ENCODE measurements at places on chromosomes 3 and 15.

DNA sequence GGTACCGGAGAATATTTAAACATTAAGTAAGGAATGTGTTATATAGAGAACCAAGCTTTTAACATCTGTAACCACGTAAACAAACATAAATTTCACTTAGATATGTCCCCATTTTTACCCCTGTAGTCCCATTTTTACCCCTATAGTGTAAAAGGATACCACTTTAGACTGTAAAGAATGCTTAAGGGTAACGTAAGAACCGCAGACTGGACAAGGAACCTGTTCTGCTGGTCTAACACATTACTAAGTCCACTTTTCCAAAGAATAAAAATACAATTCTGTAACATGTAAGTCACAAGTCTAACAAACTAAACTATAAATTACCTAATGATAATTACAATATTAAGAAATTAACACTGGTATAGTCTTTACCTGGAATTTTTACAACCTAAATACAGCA lies 2.9 kb downstream of the SLC12A6 start:
- no peak for DNase-seq

- DNase-seq = peak; percentile 59
Measured at GRCh38 chr3:56754741-56755417, 46.9 kb downstream of the ARHGEF3 start.

GRCh38 chr3:13451301-13451673 lies 28.8 kb upstream of the HDAC11 start:
- peak; percentile 34 for DNase-seq

GRCh38 chr15:59349680-59350420 lies 22.8 kb downstream of the MYO1E start:
- DNase-seq = no peak

GRCh38 chr3:193605876-193606275 lies 12.9 kb downstream of the OPA1 start:
- DNase-seq = peak; percentile 69

DNA sequence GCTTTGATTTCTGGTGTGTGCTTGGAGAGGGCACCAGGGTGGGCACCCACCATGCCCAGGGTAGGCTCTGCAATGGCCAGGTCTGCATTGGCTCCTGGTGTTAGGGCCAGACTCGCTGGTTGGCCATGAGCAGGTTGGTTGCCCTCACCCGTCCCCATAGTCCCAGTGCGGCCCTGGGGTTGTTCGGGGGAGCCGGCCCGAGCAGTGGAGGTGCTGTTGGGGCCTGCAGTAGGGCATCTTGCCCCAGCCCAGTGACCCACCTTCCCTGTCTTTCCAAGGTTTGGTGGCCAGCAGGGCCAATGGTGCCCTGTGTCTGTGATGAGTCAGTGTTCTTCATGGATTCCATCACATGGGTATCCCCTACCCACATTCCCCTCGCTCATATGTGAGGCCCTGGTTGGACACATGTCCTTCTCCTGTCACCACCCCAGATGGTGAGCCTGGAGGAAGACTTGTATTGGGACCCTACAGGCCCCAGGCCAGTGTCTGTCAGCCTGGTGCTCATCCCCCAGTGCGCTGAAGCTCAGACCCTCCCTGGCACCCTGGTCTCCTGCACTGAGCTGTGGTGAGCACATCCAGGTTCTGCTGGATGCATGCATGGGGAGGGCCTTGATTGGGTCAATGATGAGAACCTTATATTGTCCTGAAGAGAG lies 190.1 kb downstream of the UBE3A start:
- no peak for DNase-seq

DNA sequence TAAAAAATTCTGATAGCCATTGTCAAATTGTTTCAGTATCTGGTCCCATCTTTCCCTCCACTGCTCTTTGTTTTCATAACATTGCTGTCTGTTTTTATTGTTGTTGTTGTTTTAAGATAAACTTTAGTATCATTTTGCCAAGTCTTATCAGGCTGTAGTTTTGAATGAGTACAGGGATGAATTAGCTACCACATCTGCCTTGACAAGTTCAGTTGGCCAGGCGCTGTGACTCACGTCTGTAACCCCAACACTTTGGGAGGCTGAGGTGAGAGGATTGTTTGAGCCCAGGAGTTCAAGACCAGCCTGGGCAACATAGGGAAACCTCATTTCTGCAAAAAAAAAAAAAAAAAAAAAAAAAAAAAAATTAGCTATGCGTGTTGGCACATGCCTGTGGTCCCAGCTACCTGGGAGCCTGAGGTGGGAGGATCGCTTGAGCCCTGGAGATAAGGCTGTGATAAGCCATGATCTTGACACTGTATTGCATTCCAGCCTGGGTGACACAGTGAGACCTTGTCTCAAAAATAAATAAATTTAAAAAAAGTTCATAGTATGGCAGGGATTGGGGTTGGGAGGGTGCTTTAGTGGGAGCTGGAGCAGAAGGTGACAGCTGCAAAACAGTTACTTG lies 8.3 kb upstream of the ANKDD1A start:
- DNase-seq = no peak

GRCh38 chr3:38560996-38561717 lies 65.0 kb downstream of the EXOG start:
- DNase-seq = no peak

- DNase-seq = no peak
Measured at GRCh38 chr3:190641564-190641963, 127.7 kb downstream of the IL1RAP start.

DNA sequence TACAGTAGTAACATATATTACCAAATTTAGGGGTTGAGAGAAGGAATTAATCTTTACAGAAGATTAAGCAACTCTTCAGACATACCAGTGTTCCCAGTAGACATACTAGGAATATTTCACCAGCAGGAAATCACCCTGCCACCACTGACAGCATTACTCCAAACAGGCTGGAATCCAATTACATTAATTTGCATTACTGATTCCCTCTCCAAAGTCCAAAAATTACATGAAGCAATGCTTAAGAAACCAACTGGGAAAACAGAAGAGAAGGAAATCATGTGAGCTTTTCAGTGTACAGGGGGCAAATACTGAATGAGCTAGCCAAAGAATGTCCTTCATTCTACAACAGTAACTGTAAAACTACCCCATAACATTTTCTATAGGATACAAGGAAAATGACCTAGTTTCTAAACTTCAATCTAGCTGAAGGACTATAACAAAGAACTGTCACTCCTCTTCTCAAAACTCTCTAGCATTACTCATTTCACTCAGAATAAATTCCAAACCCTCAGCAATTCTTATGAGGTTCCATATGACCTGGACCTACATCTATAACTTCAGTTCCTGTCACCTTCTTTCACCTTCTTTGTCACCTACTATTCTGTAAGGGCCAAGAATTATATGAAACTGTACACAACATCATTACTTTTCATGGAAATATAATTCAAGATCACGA lies 72.7 kb downstream of the INO80 start:
- DNase-seq = no peak
